Activated CD4-positive, alpha-beta T cell treated with anti-CD3 and anti-CD28 coated beads for 36 hours (primary cell): ENCODE measurements at places on chromosomes 4 and X. TPM values are rescaled to one million over a fixed set of nuclear protein-coding genes. Genes with fewer than 3 reads are reported as not detected.

Gene CRMP1
- not detected for total RNA-seq

Gene DOCK11
- 47.3 TPM for total RNA-seq

Gene CABS1
- not detected for total RNA-seq

Gene PRR32
- total RNA-seq, result not detected

Gene POLN
- total RNA-seq, result 2.3 TPM

Gene AFM
- total RNA-seq, result not detected

Gene EPGN
- total RNA-seq, result not detected

Gene FRG2
- total RNA-seq, result not detected

Gene STPG2
- 0.14 TPM for total RNA-seq

Gene UGT2B10
- not detected for total RNA-seq

Gene FGG
- not detected for total RNA-seq

Gene MID1IP1
- total RNA-seq, result 76.6 TPM

GRCh38 chrX:30713061-30713525 lies 59.9 kb downstream of the GK start:
- DNase-seq, result peak; percentile 71

- no peak for DNase-seq
These were observed 30.1 kb upstream of the CFAP299 start for GRCh38 chr4:80305466-80305865.

GRCh38 chr4:81659051-81659450 lies 187.3 kb upstream of the RASGEF1B start:
- no peak for DNase-seq

DNA sequence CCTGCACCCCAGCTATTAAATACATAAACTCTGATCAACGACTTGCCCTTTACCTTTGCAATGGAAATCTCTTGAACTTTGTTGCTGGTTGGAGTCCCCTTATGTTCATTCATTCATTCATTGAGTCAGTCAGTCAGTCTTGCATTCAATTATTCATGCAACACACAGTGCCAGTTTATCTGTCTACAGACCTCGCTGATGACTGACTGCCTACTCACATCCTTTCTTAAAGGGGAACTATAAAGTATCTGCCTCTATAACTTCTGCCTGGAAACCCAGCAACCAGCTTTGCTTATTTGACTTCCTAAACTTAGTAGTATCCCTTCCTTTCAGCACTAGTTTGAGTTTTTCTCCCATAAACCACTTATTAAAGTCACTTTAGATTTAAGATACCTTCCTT lies 620.8 kb upstream of the ADGRL3 start:
- DNase-seq, result no peak

- DNase-seq, result peak; percentile 83
These were observed 21.0 kb upstream of the DCTD start for GRCh38 chr4:182938205-182938645.

DNA sequence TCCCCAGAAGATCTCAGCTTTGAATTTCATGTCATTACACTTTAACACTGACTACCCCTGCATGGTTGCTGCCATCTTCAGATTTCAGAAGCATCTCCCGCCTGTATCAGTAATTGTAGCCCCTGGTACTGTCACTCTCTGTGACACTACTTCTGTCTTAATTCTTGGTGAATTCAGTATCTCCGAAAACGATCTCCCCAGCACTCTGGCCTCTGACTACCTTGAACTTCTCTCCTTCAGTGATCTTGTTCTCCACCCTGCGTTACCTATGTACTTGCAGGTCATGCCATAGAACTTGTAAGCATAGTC lies 53.8 kb upstream of the ABCG2 start:
- no peak for DNase-seq

DNA sequence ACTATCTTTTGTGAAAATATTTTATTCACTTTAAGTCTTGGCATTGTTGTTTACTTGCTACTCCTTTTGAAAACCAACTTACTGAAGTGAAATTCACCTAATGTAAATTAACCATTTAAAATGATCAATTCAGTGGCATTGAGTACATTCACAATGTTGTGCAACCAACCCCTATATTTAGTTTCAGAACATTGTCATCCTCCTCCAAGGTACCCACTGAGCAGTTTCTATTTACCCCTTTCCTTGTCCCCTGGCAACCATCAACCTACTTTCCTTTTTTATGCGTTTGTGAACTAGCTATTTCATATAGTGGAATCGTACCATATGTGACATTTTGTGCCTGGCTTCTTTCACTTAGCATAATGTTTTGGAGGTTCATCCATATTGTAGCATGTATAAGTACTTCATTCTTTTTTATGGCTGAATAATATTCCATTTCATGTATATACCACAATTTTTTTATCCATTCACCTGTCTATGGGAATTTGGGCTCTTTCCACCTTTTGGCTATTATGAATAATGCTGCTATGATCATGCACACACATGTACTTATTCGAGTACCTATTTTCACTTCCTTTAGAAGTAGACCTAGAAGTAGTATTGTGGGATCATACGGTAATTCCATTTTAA lies 85.0 kb downstream of the WWC2 start:
- DNase-seq, result no peak

DNA sequence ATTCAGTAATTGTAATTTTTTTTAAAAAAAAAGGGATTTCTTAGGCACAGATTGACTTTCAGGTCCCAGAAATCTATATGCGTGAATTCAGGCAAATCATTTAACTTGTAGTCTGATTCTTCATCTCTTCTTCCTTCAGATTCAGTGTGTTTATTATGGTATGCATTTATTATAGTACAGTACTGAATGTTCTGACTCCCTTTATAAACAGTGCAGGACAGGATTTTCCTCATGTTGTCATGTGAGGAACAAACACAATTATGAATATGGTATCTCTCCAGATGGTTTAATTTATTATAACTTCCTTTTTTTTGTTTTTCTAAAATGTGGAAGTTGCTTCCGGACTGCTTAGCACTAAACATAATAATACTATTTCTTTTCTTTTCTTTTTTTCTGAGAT lies 54.2 kb downstream of the RPS3A start:
- DNase-seq, result no peak

DNA sequence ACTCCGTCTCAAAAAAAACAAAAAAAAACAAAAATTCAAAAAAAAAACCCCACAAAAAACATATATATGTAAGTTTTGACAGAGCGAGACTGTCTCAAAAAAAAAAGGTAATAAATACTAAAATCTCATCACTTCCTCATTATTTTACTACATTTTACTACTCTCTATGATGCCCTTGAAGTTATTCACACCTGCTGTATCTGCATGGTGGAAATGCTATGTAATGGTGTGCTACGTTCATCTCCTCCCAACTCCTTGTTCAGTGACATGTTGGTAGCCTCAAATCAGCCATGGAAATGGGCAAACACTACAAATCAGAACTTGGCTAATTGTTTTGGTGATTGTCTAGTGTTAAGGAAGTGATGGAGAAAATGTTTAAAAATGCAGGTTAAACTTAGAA lies 11.8 kb downstream of the RPS4X start:
- DNase-seq, result no peak

DNA sequence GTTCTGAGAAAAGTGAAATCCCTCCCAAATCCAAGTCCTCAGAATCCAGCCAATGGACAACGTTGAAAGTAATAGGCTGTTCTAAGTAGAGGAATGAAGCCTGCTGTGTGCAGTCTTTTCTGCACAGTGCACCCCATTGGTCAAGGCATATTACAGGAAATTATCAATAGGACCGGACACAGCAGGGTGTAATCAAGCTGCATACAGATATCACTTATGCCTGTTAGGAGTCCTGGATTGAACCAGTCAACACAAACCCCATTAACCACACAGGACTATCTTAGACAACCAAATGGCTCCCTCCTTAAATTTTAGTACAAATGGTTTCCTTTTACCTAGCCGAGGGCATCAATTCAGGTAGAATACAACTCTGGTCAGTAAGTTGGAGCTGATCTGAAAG lies 34.2 kb upstream of the MAGEA8 start:
- DNase-seq, result no peak

GRCh38 chrX:6159468-6159867 lies 69.2 kb downstream of the NLGN4X start:
- no peak for DNase-seq

GRCh38 chr4:38308728-38309311 lies 348.6 kb downstream of the PTTG2 start:
- DNase-seq, result no peak

DNA sequence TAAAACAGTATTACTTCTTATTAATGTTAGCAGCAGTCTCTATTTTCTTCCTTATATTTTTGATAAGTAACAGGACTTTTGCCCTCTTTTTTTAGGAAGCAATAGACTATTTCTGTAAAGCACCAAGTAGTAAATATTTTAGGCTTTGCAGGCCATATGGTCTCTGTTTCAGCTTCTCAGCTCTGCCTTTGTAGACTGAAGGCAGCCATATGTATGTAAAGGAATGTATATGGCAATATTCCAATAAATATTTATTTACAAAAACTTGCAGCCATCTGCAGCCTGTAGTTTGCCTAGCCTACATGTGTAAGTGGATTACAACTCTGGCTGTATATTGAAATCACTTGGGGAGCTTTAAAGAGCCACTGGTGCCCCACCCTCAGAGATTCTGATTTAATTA lies 15.0 kb downstream of the RADX start:
- DNase-seq, result no peak

GRCh38 chrX:110748256-110748806 lies 47.3 kb downstream of the CHRDL1 start:
- no peak for DNase-seq

DNA sequence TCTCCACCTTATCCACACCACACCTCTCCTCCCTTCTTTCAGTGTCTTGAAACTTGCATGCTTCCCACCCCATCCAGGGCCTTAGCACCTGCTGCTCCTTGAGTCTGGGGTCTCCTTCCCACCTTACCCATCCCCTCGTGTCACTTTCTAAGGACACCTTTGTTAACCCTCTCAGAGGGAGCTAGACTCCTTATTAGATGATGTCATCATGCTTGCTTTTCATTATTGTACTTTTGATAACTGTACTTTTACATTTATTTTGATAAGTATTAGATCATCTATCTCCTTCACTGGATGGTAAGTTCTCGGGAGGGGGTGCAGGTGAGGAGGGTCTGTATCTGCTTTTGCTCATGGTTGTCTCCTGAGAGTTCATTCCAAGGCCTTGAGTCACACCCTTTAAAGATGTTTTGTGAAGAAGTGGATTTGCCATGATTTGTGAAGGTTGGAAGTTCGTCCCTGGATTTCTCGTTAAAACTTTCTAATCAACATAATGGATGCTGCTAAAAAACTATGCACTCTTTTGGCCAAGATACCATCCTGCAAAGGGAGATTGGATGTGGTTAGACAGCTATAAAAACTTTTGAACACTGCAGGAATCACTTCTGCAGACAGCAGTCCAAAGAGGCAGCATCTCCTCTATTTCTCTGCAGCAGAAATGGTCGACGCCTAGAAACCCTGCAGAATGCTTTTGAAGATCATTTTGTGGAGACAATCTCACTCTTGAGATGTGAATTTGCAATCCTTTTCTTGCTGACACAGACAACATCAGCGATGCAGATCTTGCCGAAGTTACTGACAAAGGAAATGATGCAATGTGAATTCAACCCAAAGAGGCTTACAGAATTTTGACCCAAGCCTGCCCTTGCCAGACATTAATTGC lies 69.6 kb downstream of the ENPP6 start:
- no peak for DNase-seq

- no peak for DNase-seq
These were observed 81.6 kb upstream of the HHIP start for GRCh38 chr4:144564358-144564757.

DNA sequence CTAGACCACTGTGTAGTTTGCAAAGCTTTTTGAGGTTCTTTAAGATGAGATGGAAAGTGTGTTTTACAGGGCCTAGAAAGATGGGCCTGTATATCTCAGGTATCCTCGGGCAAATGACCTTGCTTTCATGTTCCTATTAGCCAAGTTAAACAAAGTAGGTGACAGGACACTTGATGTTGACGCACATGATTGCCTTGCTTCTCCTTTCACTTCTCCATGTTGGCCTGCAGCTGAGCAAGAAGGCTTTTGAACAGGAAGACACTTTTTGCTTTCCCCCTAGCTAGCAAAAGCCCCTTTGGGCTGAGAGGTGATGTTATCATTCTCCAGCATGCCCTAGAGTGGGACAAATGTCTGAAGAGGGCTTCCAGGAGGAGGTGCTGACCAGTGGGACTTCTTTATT lies 202.1 kb downstream of the GPC3 start:
- DNase-seq, result no peak

DNA sequence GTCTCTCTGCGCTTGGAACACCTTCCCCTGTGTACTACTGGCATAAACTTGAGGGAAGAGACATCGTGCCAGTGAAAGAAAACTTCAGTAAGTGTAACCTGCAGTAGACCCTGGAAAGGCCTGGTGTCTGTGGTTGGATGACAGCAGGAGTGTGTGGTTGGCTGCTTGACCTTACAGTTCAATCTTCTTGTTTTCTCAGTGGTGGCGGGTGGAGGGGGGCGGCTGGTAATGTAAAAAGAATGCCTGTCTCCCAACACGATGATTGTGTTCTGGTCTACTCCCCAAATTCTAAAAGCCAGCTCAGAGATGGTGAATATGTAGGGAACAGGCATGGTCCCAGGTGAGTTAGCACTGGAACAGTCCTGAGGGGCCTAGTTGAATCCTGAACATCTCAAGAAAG lies 18.6 kb downstream of the PSMD10 start:
- DNase-seq, result no peak

- no peak for DNase-seq
These were observed 12.8 kb upstream of the NSUN7 start for GRCh38 chr4:40736910-40737309.

DNA sequence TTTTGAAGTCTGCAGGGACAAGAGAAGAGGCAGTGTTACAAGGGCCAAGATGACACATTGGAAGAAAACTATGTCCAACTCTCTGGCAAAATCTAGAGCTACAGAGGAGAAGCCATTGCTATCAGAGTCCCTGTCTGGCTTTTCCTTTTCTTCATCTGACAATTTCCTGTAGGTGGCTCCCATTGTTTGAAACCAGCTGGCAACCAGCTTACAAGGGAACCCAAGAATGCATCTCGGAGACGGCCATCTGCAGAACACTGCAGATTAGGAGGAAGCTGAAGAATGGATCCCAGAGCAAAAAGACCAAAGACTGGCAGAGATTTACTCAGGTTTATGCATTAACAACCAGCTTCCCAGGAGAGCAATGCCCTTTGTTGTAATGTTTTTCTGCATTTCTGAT lies 216.2 kb upstream of the CTSO start:
- DNase-seq, result no peak

DNA sequence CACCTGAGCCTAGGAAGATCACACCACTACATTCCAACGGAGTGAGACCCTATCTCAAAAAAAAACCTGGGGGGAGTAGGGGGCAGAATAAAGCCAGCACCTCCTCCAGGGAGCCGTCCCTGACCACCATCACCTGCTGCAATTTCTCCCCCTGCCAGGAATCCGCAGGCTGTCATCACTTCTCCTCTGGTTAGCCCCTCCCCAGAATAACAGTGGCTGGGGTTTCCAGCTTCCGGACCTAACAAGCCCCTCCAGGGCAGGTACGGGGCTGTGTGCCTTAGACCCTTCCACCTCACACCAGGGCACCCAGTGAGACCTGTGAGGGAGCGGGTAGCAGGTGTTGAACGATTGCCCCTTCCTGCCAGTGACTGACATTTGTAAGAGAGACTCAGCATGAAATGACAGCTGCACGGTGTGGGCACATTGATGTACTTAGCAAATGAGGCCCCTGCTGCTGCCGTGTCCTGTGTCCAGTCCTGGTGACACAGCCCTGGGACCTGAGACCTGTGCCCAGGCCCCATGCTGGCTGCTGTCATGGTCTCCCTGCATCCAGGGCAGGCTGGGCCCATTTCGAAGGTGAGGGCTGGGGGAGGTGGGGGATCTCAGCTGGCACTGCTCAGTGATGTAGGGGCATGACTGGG lies 6.7 kb upstream of the WFS1 start:
- DNase-seq, result no peak
